ENCODE measurements at places on chromosomes 5 and 9.
A peak's percentile ranks its signal among the peaks of the same experiment; 100 is the strongest.

DNA sequence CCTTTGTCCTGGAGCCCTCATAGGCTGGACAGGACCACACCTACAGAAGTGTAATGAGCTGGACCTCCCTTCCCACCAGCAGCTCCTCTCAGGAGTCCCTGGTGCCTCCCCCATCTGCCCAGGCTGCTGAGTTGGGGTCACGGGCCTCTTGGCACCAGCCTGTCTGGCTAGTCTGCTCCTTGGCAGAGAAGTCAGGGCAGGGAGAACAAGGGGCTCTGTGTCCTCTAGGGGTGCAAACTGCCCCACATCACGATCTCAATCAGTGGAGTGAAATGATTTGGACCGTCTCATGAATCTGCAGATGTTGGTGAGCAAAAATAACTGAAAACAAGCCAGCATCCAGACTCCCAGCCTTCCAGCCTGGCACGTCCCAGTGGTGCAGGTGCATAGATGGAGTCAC is 14.9 kb upstream of the GFPT2 start:
- no peak for DNase-seq

DNA sequence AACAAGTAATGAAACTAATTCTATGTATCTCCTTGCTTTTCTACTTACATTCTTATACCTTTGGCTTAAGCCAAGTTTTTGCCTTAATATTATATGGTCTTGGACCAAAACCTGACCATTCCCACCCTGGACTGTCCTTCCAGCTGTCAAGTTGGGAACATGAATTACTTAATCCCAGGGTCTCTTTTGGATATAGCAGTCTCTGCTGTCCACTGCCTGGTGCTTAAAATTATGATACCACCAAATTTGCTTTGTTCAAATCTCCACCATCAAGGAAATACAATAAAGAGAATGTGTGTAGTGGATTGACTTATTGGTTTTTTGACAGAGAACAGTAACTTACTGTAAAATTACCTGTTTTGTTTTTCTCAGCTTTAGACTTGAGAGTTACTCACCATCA is 66.2 kb downstream of the ABHD17B start:
- no peak for DNase-seq

GRCh38 chr5:50687548-50687947 is 21.1 kb downstream of the PARP8 start:
- no peak for DNase-seq

- no peak for DNase-seq
Measured at GRCh38 chr5:158207733-158208132, 348.8 kb upstream of the CLINT1 start.

GRCh38 chr9:91164724-91165520 is 196.8 kb downstream of the AUH start:
- DNase-seq, result peak; percentile 45

Data from left ventricle myocardium inferior (tissue), 1 donor.